NB4 (cell line): ENCODE measurements at places on chromosomes 11 and 22.

- no peak for DNase-seq
Measured at GRCh38 chr11:35304386-35304775, 115.0 kb downstream of the SLC1A2 start.

- DNase-seq = no peak
Measured at GRCh38 chr11:20342347-20343141, 21.0 kb upstream of the HTATIP2 start.

DNA sequence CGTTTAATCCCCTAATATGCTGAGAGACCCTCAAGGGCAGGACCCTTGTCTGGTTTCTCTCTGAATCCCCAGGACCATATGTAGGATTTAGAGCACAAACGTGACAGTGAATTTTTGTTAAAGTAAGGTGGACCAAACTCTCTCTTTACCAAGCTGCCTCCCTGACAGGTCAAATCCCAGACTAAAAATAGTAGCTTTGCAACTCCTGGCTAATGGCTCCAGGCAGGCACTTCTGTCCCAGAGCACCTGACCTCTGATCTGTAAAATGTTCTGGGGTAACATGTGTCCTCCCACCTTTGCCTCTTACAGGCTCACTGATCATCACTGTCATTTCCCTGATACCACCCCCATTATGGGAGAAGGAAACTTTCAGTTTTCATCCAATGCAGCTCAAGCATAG is 152.3 kb downstream of the SPON1 start:
- no peak for DNase-seq

GRCh38 chr22:36252754-36253522 is at the start of gene APOL1:
Gene APOL1, plus strand, starts transcription at chr22:36253133. Its CDS starts 1,823 bp downstream, at chr22:36254956.
- peak; percentile 18 for DNase-seq

DNA sequence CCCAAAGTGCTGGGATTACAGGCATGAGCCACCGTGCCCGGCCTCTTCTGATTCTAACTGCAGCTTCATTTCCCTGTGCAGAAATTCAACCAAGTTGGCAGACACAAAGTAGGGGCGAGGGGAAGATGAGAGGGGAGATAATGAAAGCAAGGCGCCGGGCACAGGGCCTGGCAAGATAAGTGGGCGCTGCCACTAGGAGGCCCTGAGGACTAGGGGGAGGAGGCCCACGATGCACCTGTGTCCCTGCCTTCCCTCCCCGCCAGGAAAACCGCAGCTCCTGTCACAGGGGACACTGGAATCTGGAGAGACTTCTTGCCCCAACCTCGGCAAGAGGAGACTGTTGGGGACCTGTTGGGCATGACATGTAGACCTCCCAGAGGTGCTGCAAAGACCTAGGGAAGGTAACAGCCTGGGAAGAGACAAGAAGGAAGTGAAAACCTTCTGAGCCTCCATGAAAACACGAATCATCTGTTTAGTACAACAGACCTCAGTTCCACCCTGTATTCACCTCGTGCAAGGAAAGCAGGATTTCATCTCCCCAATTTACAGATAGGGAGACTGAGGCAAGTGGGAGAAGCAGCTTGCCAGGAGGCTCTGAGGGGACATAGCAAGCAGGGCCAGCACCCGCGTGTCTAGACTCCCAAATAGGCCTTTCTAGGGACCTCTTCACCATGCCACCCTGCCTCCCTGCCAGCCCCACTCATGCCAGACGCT is 3.1 kb upstream of the LGALS1 start:
- no peak for DNase-seq

DNA sequence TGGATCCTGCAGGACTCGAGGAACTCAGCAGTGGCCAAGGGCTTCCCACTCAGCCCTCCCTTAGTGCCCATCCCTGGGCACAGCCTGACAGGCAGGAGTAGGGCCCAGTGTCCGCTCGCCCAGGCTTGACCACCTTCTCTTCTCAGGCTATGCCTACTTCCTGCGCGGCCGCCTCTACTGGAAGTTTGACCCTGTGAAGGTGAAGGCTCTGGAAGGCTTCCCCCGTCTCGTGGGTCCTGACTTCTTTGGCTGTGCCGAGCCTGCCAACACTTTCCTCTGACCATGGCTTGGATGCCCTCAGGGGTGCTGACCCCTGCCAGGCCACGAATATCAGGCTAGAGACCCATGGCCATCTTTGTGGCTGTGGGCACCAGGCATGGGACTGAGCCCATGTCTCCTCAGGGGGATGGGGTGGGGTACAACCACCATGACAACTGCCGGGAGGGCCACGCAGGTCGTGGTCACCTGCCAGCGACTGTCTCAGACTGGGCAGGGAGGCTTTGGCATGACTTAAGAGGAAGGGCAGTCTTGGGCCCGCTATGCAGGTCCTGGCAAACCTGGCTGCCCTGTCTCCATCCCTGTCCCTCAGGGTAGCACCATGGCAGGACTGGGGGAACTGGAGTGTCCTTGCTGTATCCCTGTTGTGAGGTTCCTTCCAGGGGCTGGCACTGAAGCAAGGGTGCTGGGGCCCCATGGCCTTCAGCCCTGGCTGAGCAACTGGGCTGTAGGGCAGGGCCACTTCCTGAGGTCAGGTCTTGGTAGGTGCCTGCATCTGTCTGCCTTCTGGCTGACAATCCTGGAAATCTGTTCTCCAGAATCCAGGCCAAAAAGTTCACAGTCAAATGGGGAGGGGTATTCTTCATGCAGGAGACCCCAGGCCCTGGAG is 3.3 kb upstream of the SMARCB1 start:
- DNase-seq = no peak
